NCI-H2029 (cell line): ENCODE measurements at places on chromosomes 16 and 17.

DNA sequence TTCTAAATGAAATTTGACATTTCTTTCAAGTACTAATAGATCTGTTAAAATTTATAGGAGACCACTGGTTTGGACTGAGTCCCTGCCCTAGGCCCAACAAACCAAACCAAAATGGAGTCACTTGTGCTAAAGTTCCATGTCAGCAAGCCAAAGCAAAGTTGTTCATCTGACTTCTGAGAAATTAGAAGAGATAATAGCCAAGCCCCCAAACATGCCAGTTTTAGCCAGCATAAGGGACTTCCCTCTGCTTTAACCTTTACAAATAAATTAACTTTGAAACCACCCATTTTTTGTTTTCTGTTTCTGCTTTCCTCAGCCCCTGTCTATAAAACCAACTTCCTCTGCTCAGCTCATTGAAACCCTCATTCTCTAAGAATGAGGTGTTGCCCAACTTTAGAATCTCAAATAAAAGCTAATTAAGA, 18.9 kb downstream of the CDR2 start:
- no peak for DNase-seq

DNA sequence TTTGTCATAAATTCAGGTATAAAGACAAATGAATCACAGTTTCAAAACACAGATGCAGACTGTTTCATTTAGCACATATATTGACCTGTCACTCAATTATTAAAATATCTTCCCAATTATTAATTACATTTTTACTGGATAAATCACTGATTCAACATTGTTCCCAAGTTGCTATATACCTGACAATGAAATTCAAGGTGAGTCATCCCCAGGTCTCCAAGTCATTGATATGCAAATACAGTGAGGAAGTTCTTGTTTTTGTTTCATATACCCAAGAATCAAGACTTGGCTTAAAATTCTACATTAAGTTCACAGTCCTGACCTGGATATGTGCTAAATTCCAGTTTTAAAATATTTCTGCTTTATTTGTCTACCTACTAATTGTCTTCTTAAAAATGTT, 599.3 kb upstream of the PSMD7 start:
- DNase-seq = no peak

DNA sequence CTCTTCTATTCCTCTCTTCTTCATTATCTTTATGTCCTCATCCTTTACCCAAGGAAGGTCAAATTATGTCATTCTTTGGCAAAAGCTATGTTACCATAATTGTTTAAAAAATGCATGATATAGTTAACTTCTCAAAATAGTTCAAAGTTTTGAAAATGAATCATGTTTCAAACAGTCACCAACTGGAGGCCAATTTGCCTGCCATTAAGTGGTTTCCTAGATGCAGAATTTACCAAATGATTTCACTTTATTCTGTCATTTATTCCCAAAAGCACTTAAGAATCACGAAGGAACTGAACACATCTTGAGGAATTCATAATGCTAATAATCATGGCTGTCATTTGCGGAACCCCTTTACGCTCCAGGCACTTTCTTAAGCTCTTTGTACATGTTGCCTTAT, 190.9 kb upstream of the CDH11 start:
- no peak for DNase-seq

DNA sequence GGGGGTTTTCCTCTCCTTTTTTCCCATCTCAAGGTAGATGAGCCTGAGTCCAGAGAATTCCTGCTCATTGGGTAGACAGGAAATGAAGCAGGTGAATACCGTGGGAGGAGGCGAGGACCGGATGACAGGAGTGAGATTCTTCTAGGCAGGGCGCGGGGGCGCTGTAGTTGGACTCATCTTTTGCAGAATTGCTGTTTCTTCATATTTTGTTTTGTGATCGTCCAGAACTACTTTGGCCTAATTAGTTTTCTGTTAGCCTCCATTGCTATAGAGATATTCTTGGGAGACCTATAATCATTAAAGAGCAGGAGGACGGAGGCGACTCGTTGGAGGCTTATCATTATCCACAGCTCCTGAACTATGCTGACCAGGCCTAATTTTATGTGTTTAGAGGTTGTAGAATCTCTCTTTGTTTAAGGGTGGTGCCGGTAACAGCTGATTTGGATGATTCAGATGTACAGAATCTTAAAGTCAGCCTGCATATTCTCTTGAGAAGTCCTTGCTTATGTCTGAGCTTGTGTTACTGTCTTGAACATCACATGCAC, 650 bp downstream of the ATP6V0A1 start:
- DNase-seq = peak; percentile 6

GRCh38 chr16:3882531-3882930, 2.0 kb upstream of the CREBBP start:
- DNase-seq = no peak

DNA sequence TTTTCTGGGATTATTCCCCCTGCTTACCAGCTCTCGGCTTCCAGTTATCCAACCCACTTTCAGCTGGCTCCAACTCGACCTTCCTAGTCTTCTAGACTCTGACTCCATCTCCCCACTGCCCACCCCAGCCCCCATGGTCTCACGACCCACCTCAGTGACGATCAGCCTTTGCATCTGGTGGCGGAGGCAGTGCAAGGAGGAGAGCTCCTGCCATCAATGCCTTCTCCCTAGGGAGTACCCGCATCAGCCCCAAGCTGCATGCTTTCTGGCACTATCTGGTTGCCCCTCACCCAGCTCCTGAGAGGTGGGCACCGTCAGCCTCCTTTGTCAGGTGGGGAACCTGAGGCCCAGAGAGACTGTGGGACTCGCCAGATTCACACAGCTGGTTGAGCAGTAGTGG, 72.6 kb upstream of the RPL38 start:
- DNase-seq = no peak

DNA sequence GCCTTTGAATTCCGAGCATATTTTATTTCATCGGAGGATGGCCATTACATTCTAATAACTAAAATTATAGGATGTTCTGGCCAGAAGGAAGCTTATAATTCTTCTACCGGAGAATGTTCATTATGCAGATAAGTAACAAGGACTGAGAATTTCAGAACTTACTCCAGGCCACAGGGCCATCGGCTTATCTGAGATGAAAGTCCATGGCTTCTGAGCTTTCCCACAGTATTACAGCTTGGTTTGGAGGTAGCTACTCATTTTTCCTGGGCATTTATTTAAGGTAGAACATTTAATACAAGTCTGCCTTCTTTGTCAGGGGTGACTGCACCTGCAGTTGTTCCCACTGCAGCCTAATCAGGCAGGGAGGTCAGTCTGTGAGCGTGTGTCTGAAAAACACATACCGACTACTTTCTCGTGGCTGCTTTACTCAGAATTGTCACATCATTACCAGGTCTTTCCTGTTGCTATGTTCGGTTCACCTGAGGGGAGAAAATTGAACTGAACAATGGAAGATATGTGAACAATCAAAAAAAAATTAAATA, 219.7 kb upstream of the CPHXL start:
- DNase-seq = no peak

GRCh38 chr16:29662729-29663015, 375 bp upstream of the SPN start:
- DNase-seq = no peak

DNA sequence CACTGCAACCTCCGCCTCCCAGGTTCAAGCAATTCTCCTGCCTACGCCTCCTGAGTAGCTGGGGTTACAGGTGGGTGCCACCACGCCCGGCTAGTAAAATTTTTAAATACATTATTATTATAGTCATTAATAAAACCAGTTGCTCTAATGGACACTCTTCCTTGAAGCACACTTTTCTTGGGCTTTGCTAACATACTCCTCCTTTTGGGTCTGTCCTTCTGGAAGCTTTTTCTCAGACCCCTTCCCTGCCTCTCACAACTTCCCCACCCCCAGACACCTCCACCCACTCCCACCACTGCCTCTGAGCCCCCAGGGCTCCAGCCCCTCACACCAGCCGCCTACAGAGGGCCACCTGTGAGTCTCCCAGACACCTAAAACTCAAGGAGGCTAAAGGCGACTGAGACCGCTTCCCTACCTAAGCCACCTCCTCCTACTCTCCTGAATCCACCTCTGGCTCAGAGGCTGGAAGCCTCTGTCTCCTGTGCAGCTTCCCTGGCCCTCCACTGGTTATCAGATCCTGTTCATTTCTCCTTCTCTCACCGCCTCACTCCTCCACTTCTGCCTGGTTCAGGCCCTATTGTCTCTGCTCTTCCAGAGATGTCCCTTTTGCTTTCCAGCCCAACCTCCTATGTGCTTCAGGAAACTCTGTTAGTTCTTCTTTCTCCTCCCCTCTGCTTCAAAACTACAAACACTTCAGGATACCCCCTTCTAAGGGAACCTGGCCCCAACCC, 2.1 kb upstream of the CUEDC1 start:
- DNase-seq = no peak

DNA sequence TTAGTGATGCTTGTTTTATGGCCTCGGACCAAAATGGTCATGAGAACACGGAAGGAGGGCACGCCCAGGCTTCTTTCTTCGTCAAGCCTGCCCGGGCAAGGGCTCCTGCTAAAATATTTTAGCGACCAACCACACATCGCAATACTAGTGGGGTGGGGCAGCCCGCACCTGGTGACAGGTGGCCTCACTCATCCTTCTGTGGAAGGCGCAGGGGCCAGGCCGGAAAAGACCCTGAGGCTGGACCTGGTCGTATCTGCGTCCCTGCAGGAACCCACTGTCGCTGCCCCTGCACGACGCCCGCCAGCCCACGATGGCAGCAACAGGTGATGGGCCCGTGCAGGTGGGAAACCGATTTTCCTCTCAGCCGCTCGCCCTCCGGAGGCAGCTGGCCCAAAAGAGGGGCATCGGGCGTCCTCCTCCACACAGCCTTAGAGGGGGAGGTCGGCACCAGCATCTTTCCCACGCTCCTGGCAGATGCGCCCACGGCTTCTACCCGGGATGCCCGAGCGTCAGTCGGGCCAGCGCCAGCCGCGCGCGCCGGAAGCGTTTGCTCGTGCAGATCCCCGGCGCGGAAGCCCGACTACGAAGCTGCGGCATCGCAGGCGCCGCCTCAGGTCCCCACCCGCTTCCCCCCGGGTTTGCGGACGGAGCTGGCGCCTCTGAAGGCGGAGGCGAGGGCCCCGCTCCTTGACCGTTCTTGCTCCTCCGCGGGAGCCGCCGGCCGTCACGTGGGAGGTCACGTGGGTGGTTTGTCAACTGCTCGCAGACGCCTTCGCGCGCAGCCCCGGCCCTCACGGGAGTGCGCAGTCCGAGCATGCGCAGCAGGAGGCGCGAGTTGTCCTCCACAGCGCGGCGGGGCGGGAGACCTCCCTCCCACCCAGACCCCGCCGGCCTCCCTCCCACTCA, 22.8 kb upstream of the FOXK2 start:
- DNase-seq = peak; percentile 86

DNA sequence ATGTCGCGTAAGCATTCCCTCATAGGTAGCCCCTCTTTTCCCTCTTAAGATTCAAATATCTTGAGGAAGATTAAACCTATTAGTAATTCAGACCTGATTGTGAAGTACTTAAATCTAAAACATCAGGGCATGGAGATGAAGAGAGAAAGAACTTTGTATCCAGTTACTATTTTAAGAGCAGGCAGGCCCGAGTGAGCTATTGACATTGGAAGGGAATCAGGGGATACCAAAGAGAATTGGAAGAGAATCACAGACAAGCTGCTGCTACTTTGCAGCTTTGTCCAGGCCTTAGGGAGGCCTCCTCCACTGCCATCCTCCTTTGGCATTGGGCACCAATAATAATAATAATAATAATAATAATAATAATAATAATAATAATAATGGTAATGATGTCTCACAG, 170.5 kb downstream of the MRTFB start:
- no peak for DNase-seq

DNA sequence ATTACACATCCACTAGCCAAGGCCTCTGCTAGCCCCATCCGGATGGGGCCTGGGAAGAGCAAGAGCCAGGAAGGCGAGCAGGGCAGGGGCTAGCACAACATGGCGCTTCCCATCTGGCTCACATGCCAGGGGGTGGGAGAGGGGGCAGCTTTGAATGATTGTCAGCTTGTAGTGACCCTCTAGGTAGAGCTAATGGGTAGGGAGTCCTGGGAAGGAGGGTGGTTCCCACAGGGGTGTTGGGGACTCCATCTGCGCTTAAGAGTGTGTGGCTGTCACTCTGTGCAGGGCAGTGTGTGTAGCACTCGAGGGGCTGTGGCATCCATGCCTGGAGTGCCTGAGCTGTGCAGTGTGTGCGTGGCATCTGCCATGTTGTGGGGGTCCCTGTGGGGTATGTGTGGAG, 24.5 kb downstream of the ARHGAP23 start:
- DNase-seq = no peak

GRCh38 chr17:67759355-67760171, 41.8 kb downstream of the NOL11 start:
- no peak for DNase-seq

GRCh38 chr17:41734949-41735313, 488 bp upstream of the HAP1 start:
- no peak for DNase-seq

- no peak for DNase-seq
These were observed 25.3 kb downstream of the VWA3A start for GRCh38 chr16:22117609-22118008.

DNA sequence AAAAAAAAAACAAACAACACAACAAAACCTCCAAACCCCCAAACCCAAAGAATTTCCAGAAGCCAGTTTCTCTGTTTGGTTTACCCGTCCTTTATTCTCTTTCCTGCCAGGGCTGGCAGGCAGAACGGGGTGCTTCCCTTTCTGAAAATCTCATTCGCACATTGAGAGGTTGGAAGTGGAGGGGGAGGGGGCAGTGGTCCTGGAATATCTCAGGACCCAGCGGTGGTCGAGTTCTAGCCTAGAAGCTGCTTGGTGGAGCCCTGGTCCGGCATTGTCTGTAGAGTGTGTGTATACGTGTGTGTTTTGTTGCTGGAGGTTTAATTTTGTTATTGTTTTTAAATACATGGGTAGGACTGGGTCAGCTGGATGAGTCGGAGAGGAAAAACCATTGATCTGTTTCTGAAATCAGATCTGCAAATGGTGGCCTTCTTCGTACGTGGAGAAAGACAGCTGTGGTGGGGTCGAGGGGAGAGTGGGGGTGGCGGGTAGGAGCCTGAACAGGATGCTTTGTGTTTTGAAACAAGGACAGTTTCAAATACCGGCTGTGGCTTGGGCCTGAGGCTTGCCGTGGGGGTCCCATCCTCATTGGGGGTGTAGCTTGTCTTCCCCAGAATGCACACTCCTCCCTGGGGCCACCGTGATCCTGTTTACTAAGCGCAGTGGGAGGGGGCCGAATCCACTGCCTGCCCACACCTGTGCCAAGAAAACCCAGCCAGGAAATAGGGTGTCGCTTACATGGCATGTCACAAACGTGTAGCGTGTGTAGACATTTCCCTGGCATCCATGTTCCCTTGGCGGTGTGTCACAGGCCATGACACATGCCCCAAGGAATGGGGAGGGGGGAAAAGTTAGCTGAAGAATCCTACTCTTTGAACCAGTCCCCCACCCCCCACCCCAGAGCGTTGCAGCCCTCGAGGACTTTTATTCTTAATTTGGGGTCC, 1.6 kb downstream of the CMIP start:
- no peak for DNase-seq

- DNase-seq = peak; percentile 61
These were observed 32.1 kb upstream of the SMURF2 start for GRCh38 chr17:64694207-64694606.

DNA sequence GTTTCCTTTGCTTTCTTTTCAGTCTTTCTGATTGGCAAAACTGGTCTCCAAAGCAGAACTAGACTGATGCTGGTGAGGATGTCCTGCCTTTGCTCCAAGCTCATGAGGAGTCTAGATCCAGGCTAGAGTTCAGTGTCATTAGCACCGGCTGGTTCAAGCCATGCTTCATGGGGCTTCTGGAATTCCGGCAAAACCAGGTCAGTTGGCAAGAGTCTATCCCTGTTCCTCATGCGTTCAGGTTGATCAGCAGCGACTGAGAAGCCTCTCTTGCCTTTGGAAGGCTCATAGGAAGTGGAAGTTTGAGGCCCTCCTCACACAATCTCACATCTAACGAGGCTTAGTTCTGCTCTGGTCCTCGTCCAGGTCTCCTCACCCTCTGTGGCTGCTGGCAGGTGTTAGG, 194.3 kb downstream of the HS3ST3A1 start:
- DNase-seq = no peak
